DMS 273 treated with DMSO at 0.1 percent for 48 hours (cell line): ENCODE measurements at places on chromosomes 4 and X.

- no peak for DNase-seq
Measured at GRCh38 chr4:5213087-5213595, 161.9 kb downstream of the STK32B start.

DNA sequence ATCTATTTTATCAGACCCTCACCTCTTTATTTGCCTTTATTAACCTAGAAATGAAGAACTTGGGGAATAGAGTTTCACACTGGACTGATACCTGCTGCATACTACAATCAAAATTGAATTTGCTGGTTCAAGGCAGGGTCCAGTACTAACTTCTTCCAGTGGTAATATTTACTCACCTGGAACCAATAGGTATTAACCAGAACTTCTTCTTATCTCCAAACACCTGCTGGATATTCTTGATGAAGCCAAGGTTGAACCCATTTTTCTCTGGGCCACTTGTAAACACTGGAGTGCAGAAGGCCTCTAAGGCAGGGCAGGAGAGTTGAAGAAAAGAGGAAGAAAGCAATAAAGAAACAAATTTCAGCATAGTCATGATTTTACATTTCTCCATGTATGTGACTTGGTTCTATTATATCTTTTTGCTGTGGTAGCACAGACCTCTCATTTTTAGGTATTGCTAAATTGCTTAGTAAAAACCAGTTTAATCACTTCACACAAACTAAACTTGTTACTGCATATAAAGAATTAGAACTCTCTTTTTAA is 101.1 kb downstream of the ZDHHC15 start:
- DNase-seq = no peak

- no peak for DNase-seq
Measured at GRCh38 chr4:75658876-75659275, 14.3 kb downstream of the G3BP2 start.

DNA sequence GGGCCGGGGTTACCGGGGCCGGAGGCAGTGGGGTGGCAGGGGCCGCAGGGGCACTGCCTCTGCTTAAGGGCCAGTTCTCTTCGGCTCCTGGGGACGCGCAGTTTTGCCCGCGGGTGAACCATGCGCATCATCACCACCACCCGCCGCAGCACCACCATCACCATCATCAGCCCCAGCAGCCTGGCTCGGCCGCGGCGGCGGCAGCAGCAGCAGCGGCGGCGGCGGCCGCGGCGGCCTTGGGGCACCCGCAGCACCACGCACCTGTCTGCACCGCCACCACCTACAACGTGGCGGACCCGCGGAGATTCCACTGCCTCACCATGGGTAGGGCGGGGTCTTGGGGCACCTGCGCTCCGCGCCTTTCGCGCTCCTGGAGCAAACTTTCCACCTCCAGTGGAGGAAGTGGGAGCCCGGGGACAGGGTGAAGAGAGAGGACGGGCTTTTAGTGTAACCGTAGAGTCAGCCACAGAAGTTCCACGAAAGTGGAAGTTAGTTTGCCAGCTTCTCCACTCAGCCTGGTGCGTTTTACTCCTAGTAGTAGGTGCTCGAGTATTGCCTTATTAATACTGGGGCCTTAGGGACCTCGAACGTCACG is 729 bp downstream of the GSX2 start:
- DNase-seq = no peak

DNA sequence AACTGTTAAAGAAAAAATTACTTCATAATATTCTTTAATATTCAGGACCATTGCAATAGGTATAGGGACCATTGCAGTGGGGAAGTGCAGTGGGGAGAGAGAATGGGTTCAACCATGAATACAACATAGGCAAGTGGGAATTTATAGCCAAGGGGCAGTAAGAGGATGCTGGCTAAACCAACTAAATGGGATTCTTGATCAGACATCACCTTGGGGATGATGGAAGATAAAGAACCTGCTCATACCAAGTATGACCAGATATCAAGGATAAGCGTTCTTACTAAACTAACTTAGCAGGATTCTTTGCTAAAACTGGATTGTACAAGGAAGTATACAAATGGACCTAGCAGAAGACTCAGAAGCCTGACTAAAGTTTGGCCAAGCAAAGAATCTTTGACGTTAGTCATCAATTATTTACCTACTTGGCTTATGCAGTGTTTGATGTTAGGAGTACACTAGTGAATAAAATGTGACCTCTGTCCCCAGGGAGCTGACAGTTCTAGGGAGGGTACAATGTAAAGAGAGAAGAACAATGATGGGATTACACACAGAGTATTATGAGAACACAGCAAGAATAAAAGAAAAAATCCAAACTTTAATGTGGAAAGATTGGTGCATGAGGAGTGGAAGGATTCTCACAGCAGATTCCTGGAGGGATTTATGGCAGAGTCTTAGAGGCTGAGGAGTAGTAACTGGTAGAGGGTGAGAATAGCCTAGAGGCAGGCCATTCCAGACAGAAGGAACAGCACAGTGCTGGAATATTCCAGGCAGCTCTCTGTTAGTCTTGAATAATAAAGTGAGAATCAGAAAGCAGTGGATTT is 54.7 kb upstream of the MYOZ2 start:
- DNase-seq = no peak

DNA sequence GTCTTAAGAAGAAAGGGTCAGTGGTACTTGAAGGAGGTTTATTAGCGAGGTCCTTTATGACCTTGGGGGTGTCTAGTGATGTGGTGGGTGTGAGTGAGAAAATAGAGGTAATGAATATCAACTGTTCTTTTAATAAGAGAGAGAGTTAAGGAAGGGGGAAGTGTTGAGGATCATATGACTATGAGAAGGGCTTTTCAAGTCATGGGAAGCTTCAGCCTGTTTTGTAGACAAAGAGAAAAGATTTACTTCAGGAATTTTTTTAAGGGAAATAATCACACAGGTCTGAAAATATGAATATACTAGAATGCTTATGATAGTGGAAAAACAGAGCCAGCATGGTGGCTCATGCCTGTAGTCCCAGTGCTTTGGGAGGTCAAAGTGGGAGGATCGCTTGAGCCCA is 41.3 kb upstream of the MTMR1 start:
- DNase-seq = no peak

DNA sequence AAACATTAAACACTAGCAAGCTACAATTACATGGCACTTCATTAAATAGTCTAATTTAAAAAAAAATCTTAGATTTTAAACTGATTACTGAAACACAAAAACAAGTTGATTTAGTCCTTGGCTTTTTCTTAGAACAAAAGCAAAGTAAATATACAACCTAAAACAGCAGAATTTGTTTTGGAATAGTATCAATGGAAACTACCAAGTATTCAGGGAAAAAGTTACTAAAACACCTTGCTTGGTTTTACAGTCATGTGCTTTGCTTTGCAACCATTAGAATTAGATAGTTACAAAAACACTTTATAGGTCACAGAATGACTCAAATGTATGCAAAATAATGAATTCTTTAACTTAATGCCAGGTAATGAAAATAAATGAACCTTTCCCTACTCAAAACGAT is 105.3 kb downstream of the CNOT6L start:
- no peak for DNase-seq

GRCh38 chrX:137166591-137166990 is 132.8 kb upstream of the GPR101 start:
- DNase-seq = no peak

GRCh38 chrX:9557521-9557920 is 92.7 kb downstream of the TBL1X start:
- no peak for DNase-seq

DNA sequence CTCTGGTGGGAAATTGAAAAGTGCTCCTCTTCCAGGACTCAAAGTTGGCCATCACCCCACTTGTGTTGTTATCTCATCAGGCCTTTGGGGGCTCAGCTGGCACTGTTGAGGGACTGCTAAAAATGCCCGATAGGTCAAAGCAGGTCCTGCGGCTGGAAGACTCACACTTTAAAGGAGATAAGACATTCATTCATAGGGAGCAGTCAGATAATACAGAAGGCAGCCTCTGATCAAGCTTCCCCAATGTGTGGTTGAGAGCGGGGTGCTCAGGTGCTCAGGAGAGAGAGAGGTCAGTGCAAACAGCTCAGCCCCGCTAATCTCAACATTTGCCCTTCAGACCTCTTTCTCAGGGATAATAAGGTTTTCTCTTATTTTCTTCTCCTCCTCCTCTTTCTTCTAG is 70.3 kb downstream of the TMEM154 start:
- DNase-seq = no peak

DNA sequence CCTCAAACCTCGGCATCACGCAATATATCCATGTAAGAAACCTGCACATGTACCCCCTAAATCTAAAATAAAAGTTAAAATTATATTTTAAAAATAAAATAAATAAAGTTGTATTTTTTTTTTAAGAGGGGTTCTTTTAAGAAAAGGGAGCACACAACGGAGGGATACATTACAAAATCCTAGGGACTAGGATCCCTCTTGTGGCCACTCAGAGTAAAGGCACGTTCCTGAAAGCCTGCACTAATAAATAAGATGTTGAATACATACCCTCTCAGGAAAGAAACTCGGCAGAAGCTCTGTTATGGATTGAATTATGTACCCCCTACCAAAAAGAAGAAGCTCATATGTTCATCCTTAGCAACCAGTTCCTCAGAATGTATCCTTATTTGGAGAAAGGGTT is 50.9 kb upstream of the PRDX4 start:
- no peak for DNase-seq

GRCh38 chr4:127214016-127214415 is 418.7 kb upstream of the INTU start:
- no peak for DNase-seq
